GDM1 (cell line): ENCODE measurements at places on chromosomes 6 and 20.

DNA sequence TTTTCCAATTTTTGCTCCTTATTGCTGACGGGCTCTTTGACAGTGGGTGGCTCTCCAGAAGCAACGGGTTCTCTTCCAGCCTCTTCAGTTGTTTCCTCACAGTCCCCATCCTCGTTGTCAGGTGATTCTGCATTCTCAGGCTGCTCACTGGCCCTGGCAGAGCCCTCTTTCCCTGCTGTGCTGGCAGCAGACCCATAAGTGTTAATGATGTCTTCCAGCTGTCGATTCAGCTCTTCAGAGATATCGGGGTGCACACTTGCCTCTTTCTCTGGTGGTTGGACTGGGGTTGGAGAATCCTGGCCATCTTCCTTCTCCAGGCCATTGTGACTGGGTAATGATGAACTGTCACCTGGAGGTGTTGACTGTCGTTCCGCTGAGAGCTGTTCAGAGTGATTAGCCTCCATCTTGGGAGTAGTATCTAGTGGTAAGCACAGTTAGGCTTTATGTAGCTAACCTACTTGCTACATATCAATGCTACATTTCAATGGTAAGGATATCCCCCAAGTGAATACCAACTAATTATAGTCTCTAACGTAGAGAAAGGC lies 3.2 kb downstream of the TXLNB start:
- DNase-seq: no peak

GRCh38 chr20:437787-438486 lies 24.4 kb downstream of the TBC1D20 start:
- no peak for DNase-seq

DNA sequence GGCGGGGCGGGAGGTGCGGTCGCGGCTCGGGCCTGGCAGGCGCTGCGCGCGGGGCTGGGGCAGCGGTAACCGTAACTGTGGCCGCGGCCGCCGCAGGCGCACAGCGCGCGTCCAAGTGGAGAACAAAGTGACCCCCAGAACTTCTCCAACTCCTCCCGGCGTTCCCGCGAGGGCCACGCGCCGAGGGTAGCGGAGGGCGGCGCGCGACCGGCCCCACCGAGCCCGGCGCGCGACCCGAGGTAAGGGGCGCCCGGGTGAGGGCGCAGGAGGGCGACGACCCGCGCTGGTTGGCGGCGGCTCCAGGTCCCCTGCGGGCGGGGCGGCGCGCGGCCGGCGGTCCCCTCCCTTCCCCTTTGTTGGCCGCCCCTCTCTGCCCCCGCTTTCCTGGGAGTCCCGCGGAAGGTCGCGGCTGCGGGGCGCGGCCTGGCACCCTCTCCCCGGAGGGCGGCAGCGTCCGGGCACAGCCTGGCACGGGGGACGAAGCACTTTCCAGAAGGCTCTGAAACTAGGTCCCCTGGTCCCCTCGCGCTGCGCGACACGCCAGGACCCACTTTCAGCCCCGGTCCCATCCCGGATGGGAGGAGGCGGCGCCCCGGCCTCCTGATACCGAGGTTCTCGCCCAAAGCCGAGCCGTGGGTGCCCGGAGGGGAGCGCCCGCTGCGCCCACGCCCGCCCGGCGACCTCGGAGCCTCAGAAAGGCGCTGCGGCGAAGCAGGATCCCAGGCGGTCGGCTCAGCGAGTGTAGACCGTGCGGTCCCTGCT lies at the start of gene TIAM2:
Gene TIAM2 (plus strand): TSS at position 62 of the 762 bp plus-strand sequence. CDS start 133,909 bp downstream, outside the sequence.
- no peak for DNase-seq

DNA sequence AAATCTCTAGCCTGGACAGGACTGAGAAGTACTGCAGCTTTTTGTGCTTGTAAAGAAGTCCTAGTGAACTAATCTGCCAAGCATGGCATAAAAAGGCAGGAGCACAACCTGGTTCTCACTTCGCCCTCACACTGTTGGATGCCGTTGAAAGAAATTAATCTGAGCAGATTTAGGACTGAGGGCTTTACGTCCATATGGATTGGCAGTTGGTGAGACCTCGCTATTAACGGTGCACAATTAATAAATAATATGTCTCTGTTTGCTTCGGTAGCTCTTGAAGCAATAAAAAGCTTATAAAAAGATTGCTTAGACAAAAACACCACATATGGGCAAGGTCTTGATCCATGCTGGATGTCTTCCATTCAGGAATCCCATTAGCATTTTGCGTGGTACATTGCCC lies 185.6 kb upstream of the EPHA7 start:
- DNase-seq: no peak

GRCh38 chr6:44074439-44074812 lies 52.8 kb downstream of the MRPL14 start:
- DNase-seq: no peak

GRCh38 chr20:39016041-39016440 lies 53.9 kb downstream of the DHX35 start:
- DNase-seq: no peak

GRCh38 chr20:8652396-8652795 lies 416.5 kb upstream of the PLCB4 start:
- DNase-seq: no peak

GRCh38 chr6:115830895-115831294 lies 229.8 kb downstream of the FRK start:
- no peak for DNase-seq

DNA sequence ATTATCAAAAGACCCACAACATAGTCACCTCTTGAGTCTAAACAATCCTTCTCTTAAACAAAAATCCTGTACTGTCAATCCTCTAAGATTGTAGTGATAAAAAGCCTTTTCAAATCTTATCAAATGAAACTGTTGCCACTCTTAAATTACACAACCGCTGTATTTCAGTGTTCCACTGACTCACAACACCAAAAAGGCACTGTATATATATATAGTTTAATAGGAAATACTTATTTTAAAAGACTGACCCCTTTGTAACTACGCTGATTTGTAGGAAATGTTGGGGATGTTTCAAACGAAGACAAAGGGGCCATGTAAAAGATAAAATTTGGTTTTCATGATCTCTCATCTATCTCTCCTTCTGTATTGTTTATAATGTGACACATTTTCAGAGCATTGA lies 14.1 kb downstream of the CPNE1 start:
- DNase-seq: no peak

- DNase-seq: no peak
Measured at GRCh38 chr20:9022376-9022775, 46.5 kb upstream of the PLCB4 start.

DNA sequence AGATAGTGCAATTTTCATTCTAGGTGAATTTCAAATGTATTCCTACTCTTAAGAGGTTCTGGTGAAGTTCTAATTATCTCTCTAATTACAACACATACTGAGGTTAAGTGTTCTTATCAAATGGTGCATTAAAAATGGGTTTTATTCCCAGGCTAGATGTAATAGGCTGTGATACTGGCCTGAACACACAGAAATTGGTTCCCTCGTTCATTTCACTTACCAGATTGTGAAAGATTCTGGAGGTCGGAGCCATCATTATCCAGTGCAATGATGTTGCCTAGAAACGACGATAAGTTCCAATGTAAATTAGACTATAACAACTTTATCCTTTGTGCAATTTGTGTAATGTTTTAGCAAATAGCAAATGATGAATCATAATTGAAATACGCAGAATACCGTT lies 172.6 kb upstream of the SOX4 start:
- no peak for DNase-seq

GRCh38 chr20:31669876-31670275 lies 32.2 kb downstream of the COX4I2 start:
- no peak for DNase-seq

DNA sequence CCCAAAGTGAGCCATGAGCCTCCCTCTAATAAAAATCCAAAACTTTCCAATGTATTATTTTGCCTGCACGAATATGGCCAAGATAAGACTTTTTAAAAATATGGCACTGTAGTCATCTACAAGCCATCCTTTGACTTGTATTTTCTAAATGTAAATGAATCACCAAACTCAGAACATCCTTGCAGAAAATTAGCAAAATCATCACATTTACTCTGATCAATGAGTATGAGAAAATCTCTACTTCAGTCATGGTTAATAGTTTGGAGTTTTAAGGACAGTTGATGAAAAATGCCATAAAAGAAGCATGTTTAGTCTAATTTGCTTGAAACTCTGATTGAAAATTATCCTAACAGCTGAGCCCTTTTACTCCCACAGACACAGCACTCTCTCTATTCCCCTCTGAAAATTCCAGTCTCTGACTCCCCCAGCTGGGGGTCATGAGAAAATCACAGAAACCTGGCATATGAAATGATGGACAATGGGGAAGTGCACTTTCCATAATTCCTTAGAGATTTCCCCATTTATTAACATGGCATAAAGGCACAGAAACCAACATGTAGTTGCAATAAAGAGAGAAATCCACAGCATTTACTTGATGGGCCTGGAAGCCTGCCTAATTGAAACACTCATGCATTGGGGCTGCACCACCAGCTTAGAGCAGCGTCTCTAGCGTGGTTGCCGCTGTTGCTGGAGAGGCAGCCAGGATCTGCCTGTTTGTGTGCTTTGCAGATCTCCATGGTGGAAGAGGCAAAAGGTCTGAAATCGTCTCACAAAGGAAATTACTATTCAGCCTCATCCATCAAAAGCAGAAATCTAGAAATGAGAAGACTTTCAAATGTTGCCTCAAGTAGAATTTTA lies 214.0 kb downstream of the WDR27 start:
- DNase-seq: no peak

- no peak for DNase-seq
Measured at GRCh38 chr6:129852257-129852858, 8.8 kb downstream of the TMEM244 start.

GRCh38 chr6:48194596-48195295 lies 83.7 kb upstream of the PTCHD4 start:
- DNase-seq: no peak

DNA sequence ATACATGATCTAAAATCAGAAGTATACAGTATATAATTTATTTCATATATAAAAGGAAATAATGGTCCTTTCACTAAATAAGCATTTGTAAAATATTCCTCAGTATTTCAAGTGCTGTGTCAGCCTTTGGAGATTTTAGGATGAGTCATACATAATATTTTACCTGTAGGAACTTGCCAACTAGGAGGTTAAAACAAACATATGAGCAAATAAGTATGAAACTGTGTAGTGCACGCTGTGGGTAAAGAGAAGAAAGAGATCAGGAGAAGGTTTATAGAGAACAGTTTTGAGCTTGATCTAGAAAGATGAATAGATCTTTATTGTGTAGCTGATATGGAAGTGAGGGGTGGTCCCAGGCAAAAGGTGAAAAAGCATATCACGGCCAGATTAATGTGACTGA lies 169.9 kb upstream of the RNF217 start:
- no peak for DNase-seq

- no peak for DNase-seq
Measured at GRCh38 chr6:16623731-16624130, 137.5 kb downstream of the ATXN1 start.

DNA sequence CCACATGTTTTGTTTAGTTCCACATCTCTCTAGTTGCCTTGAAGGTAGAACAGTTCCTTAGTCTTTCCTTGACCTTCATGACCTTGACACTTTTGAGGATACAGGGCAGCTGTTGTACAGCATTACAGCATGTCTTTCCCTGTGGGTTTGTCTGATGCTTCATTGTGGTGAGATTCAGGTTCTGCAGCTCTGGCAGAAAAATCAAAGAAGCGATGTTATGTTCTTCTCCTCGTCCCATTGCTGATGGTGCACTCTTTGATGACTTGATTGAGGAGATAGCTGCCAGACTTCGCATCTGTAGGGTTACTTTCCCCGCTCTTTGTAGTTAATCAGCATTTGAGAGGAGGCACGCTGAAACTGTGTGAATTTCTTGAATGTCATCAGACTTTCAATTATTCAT lies 12.0 kb downstream of the CEBPB start:
- DNase-seq: no peak

- DNase-seq: no peak
Measured at GRCh38 chr20:38885357-38885756, 40.9 kb upstream of the FAM83D start.

- DNase-seq: no peak
Measured at GRCh38 chr6:144310765-144311164, 25.6 kb downstream of the UTRN start.

- DNase-seq: peak; percentile 11
Measured at GRCh38 chr6:146990821-146991798, 213.1 kb upstream of the STXBP5 start.

DNA sequence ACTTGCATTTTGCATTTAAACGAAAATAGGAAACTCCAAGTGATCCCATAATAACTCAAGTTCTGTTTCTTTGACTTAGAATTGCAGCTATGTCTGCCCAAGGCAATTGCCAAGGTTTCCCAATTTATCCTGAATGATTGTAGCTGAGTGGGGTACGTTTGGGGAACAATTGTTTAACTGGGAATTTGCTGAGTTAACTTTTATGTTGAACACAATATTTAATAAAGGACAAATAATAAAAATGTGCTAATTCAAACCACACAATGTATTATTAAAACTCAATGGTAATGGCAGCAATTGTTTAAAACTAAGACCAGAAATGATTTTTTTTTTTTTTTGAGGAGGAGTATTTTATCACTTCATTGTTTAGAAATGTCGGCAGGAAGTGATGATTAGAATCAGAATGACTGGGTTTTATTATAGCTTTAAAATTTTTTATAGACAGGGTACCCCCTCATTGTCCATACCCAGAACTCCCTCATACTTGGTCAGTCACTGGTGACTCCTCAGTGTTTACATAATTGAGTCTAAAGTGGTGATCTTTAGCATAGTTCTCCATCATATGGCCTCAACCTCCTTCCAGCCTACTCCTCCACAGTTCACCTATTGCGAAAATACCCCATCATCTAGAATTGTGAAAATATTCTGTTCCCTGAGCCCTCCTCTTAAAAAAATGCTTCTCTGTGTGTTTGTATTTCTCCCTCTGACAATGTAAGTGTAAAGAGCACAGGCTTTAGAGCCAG lies 389.2 kb upstream of the CITED2 start:
- DNase-seq: no peak

GRCh38 chr6:158361961-158362669 lies 49.9 kb downstream of the TULP4 start:
- DNase-seq: no peak

DNA sequence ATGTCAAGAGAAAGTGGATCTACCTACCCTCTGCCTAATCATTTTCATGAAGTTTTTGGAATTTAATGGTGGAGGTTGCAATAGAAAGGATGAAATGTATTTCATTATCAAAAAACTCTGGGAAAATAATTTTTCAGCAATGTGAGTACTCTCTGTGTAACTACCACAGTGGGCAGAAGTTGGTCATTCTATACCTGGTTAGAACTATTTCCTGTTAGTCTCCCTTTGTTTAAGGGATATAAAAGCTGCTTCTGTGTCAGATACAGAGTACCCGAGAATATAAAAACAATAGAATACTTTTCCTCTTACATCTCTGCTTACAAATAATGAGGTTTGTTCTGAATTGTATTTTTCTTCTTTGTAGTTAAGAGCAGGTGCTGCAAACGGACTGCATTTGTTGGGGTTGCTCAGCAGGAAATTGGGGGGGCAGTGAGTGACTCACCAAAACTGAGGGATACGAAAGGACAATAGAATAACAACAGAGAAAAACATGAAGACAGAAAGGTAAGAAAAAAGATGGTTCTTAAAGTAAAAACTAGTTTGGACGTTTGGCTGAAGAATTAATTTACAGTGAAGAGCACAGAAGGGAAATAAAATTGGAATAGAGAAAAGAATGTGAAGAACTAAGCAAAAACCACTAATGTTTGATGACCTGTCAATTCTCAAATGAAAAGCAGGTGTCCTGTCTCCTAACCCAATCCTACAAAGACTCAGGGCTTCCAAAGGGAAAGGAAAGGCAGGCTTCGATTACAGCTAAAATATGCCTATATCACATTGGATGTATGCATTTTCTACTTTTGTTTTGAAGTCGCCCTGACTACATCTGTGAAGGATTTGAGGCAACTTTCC lies 703.1 kb downstream of the RFPL4B start:
- no peak for DNase-seq
